Gastroesophageal sphincter (tissue), 4 donors: ENCODE measurements at places on chromosomes 4 and X. TPM values are rescaled to one million over a fixed set of nuclear protein-coding genes. Genes with fewer than 3 reads are reported as not detected.

Gene FOXR2
- 0.27 TPM for total RNA-seq

Gene AKAP14
- not detected for total RNA-seq

- no peak for ATAC-seq
These were observed 80.1 kb downstream of the TMEM131L start for GRCh38 chr4:153546280-153546679.

- no peak for ATAC-seq
These were observed 17.6 kb upstream of the WAS start for GRCh38 chrX:48665991-48666390.

- no peak for ATAC-seq
These were observed 64.0 kb upstream of the PGM2 start for GRCh38 chr4:37762294-37762990.
